Right lung (tissue), 10 donors: ENCODE measurements at places on chromosomes 6 and 20. TPM values are rescaled to one million over a fixed set of nuclear protein-coding genes. Genes with fewer than 3 reads are reported as not detected.

The HLA-DQA1 gene
- polyA plus RNA-seq, result 4.9 TPM

DNA sequence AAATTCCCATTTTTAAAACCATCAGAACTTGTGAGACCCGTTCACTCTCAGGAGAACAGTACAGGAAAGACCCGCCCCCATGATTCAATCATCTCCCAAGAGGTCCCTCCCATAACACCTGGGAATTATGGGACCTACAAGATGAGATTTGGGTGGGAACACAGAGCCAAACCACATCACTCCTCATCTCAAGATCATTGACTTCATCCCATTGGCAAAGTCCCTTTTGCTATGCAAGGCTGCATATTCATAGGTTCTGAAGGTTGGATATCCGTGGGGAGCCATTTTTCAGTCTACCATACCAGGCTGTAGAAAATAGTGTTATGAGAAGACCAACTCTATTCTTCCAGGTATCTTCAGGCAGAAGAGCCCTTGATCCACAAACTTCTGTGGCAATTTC lies 219.1 kb downstream of the DOK5 start:
- no peak for DNase-seq

The DEFB129 gene
- polyA plus RNA-seq, result not detected

The KHDRBS2 gene
- 10.8 TPM for polyA plus RNA-seq

DNA sequence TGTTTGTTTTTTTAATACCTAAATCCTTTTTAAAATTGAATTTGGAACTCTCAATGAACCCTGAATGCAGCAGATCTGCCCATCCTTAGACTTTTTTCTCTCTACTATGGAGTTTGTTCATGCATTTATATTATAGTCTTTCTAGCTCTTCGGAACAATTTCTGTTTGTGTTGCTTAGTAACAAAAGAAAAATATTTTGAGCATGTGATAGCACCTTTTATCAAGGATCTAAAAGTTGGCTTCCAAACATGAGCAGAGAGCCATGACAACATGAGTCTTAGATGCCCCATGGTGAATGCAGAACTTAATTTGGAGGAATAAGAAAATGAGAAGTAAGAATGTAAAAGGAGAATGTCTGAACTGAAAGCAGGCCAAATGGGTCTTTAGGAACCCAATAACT lies 133.7 kb downstream of the EDN1 start:
- no peak for DNase-seq

The TXLNB gene
- 1.8 TPM for polyA plus RNA-seq
